ENCODE measurements at places on chromosomes 2 and 18. TPM values are rescaled to one million over a fixed set of nuclear protein-coding genes. Genes with fewer than 3 reads are reported as not detected.

ARMC9 gene
- total RNA-seq, result 4.8 TPM

DSG2 gene
- not detected for total RNA-seq

NHEJ1 gene
- total RNA-seq, result 18.8 TPM

DNA sequence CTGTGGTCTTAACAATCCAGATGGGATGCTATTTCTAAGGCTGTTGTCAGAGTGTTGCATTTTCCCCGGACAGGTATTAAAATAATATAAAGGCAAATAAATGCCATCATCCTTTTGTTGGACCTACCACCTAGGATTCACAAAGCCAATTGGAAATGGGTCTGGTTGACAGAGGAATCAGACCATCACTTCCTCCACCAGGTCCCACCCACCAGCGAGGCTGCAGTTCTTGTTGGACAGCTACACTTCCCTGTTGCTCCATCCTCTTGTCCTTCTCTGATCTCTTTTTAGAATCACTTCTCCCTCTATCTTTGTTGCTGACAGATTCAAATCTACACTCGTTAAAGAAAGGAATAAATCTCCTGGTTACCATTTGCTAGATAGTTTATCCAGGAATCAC is 1.1 kb downstream of the TMEM169 start:
- no peaks in the 10 kb centered on the region for H3K36me3 ChIP-seq
- peaks cover 41% of the 10 kb centered on the region for H3K4me1 ChIP-seq
- no peak for DNase-seq
- peak overlapping the region; percentile 6 for H3K27ac ChIP-seq
- H3K4me3 ChIP-seq, result peak overlapping the region; percentile 95

DNA sequence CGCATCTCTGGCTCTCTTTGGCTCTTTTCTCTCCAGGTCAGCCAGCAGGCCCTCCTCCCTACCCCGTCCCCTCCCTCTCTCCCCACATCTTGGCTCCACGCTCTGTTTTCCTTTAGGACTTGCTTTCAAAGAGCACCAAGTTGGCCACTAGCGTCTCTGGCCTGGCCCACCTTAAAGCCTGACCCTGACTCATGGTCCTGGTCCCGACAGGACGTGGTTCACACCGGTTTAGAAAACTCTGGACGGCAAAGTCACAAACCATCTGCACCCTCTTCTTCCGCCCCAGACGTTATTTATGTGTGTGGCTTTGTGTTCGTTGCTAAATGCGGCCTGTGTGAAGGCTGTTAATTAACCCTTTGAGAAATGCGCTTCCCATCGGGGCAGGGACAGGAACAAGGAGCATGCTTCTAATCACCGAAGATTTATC is 169.0 kb upstream of the HAAO start:
- DNase-seq, result no peak
- H3K27me3 ChIP-seq, result no peaks in the 10 kb centered on the region
- no peaks in the 10 kb centered on the region for H3K36me3 ChIP-seq
- peak overlapping the region; percentile 31 for H3K4me3 ChIP-seq

- peaks cover 6% of the 10 kb centered on the region for H3K27me3 ChIP-seq
- no peak overlapping the region for H3K4me3 ChIP-seq
- H3K36me3 ChIP-seq, result peaks cover 9% of the 10 kb centered on the region
- H3K4me1 ChIP-seq, result no peaks in the 10 kb centered on the region
- H3K27ac ChIP-seq, result no peak overlapping the region
Measured at GRCh38 chr2:108943751-108944150, 45.3 kb downstream of the EDAR start.

- no peak overlapping the region for H3K27ac ChIP-seq
- DNase-seq, result no peak
- H3K4me1 ChIP-seq, result peaks cover 8% of the 10 kb centered on the region
- H3K36me3 ChIP-seq, result no peaks in the 10 kb centered on the region
Measured at GRCh38 chr2:241505781-241506201, 2.6 kb downstream of the STK25 start.

Measured in natural killer cell treated with Interleukin-12 subunit alpha and Interleukin-12 subunit beta and Interleukin-15 and Interleukin-18, amount 100 ng/mL, for 72 hours (primary cell).